Activated naive CD8-positive, alpha-beta T cell treated with anti-CD3 and anti-CD28 coated beads, Interleukin-2, amount 50 U/mL, for 24 hours (primary cell): ENCODE measurements at places on chromosomes 3 and 15.

DNA sequence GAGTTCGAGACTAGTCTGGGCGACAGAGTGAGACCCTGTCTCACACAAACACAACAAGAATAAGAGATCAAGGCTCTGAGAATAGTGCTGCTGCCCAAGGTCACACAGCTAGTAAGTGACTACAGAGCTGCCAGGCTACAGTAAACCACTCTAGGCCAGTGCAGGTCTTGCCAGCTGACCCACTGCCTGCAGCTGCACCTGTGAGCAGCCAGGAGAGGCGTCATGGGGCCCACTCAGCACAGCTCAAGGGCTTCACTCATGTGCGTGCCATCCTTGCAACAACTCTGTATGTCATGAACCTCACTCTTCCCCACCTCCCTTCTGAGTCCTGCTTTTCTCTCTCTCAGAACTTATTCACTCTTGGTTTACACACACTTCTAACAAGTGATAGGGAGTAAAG is 176.7 kb downstream of the SMAD6 start:
- no peak for DNase-seq

GRCh38 chr15:70329179-70329578 is 231.5 kb upstream of the TLE3 start:
- DNase-seq: no peak

- no peak for DNase-seq
Measured at GRCh38 chr3:160671231-160671630, 5.7 kb upstream of the ARL14 start.

GRCh38 chr15:56098195-56098863 is 104.9 kb upstream of the NEDD4 start:
- no peak for DNase-seq

DNA sequence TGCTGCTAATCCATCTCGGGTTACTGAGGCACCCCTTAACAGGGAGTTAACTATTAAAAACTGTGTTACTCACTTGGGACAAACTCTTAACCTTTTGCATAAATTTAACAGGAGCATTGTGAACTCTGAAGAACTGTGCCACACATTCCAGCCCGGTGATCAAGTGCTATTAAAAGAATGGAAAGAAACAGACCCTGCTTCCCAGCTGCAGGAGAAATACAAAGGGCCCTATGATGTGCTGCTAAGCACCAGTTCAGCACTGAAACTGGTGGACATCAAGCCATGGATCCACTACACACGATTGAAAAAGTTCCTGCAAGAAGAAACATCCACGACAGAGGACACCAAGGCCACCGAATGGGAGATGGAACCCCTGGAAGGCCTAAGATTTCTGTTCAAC is 114.7 kb upstream of the PLCL2 start:
- DNase-seq: no peak

GRCh38 chr3:178684881-178685590 is 148.8 kb downstream of the KCNMB2 start:
- no peak for DNase-seq

- no peak for DNase-seq
Measured at GRCh38 chr3:64081235-64081630, 57.9 kb upstream of the PSMD6 start.

DNA sequence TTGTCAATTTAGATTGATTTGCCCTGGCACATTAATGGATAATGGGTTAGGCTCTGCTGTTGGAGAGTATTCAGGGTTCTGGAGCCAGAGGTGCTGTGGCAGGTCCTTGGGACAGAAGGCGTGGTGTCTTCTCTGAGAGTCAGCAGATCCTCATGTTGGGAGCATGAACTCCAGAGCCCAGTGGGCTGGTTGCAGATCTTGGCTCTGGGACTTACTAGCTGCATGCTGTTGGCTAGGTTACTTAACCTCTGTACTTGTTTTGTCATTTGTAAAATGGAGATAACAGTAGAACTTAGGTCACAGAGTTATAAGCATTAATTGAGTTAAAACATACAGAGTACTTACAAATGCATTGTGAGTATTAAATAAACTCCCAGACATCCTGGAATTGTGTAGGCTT is 77.6 kb downstream of the CCK start:
- no peak for DNase-seq

- no peak for DNase-seq
Measured at GRCh38 chr15:52862677-52863076, 72.5 kb upstream of the ONECUT1 start.

DNA sequence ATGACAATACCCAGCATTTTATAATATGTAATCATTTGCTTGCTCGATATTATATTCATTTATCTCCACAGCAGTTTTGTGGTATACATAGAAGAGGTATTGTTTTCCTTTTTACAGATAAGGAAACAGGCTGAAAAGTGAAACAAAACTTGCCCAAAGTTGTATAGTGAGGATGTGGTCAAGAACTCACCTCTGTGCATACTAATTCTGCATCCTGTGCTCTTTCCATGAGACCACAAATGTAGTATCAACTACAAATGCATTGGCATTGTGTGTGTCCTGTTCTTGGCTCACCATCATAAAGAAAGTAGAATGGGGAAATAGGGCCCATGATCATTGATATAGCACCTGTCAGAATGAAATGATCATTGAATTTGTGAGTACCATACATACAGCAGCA is 167.3 kb downstream of the NECTIN3 start:
- no peak for DNase-seq
